Activated T-cell treated with anti-CD3 and anti-CD28 coated beads, Interleukin-2, amount 50 U/mL, for 24 hours (primary cell): ENCODE measurements at places on chromosomes 16 and 17.

GRCh38 chr17:10096596-10096995, 101.8 kb downstream of the GAS7 start:
- no peaks in the 10 kb centered on the region for H3K27me3 ChIP-seq
- H3K27ac ChIP-seq = no peak overlapping the region

GRCh38 chr17:37725601-37726146, 19.2 kb downstream of the HNF1B start:
- H3K27ac ChIP-seq = no peak overlapping the region
- no peaks in the 10 kb centered on the region for H3K4me1 ChIP-seq
- H3K4me3 ChIP-seq = no peak overlapping the region
- H3K36me3 ChIP-seq = no peaks in the 10 kb centered on the region
- H3K27me3 ChIP-seq = peaks cover 10% of the 10 kb centered on the region
- DNase-seq = no peak

DNA sequence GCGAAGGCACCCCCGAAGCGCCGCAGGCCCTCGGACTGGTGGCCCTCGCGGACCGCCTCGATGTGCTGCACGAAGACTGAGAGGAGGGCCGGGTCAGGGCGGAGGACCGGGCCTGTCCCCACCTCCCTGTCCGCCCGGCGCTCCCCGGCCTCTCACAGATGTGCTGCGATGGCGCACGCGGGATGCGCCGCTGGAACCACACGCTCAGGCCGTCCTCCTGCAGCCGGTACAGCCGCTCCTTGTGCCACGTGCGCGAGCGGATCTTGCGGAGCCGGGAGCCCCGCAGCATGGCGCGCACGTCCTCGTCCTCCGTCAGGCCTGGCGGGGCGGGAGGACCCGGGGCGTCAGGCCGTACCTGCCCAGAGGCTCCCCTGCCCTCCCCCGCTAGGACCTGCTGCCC, 11.3 kb downstream of the PLCD3 start:
- no peak overlapping the region for H3K4me3 ChIP-seq
- no peaks in the 10 kb centered on the region for H3K4me1 ChIP-seq
- H3K36me3 ChIP-seq = no peaks in the 10 kb centered on the region
- no peak overlapping the region for H3K27ac ChIP-seq

DNA sequence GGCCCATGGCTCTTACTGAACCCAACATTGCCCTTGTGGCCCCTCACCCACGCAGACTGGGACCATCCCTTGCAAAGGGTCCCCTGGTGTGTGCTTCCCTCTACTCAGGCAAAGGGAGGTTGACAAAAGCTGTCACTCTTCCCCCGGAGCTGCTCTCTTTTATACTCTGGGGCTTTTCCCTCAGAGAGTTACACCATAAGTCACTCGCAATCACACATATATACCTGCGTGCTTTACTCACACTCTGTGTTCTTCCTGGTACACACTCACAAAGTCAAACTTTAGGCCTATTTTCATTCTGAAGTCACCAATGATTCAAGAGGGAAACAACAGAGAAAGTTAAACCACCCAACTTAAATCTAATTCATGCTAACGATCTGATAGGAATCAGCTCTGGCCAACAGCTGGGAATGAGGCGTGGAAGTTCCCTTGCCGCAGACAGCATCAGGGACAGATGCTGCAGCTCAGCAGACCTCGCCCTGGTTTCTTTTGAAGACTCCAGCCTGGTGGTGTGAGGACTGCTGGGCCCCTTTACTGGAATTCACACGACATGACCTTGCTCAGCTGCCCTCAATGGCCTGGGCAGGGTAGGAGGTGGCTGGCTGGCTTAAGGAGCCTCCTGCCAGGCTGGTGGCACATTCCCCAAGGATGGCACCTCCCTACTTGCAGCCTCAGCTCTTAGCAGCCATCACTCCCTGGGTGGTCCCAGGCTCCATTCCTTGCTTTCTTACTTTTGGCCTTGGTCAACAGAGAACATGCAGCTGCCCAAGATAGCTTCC, 27.3 kb downstream of the HIC1 start:
- no peaks in the 10 kb centered on the region for H3K27me3 ChIP-seq
- peaks cover 50% of the 10 kb centered on the region for H3K4me1 ChIP-seq
- DNase-seq = no peak
- H3K27ac ChIP-seq = peak overlapping the region; percentile 72
- H3K36me3 ChIP-seq = peaks cover 89% of the 10 kb centered on the region

GRCh38 chr16:66858740-66859396, 14.7 kb downstream of the CA7 start:
- no peak overlapping the region for H3K4me3 ChIP-seq
- H3K27me3 ChIP-seq = no peaks in the 10 kb centered on the region
- H3K36me3 ChIP-seq = no peaks in the 10 kb centered on the region
- H3K27ac ChIP-seq = no peak overlapping the region

DNA sequence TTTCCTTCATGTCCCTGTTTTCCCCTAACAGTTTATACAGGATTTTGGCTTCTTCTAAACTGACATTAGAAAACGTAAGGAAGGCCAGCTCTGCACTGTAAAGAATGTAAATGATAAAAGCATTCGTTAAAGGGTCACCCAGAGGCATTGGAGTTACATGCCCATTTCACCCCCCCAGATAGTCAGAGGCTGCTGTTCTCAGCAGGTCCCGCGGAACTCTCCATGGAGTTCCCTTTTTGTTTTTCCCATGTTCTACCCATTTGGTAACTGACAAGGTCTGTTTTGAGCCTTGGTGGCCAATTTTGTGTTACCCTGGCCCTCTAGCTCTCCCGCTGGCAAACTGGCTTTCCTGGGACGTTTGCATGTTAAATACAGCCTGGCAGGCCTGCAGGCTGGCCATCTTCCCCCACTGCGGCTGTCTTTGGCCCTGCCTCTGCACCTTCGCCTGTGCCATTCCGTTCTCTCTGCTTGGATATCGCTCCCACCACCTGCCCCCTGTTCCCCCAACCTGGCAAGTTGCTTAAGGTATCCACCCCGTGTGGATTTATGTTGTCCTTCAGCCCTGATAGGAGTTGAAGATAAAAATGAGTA, 49.7 kb downstream of the EPN2 start:
- H3K4me3 ChIP-seq = no peak overlapping the region
- peaks cover 20% of the 10 kb centered on the region for H3K4me1 ChIP-seq
- H3K27me3 ChIP-seq = peaks cover 15% of the 10 kb centered on the region
- H3K36me3 ChIP-seq = peaks cover 4% of the 10 kb centered on the region

- H3K4me1 ChIP-seq = no peaks in the 10 kb centered on the region
- H3K4me3 ChIP-seq = no peak overlapping the region
- H3K36me3 ChIP-seq = peaks cover 15% of the 10 kb centered on the region
- H3K27ac ChIP-seq = no peak overlapping the region
Observed at GRCh38 chr16:70159355-70160348, 13.9 kb upstream of the CLEC18C start.

DNA sequence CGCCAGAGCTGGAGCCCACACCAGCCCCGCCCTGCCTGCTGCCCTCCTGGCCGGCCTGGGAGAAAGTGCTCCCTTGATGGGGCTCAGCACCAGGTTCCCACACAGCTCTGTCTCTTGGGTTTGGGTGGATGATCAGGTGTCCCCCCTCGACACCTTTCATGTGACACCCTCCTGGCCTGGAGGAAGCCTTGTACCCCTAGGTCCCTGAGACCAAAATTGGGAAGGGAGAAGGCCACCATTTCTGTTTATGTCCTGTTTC, 19.4 kb upstream of the PLLP start:
- no peaks in the 10 kb centered on the region for H3K36me3 ChIP-seq
- H3K4me3 ChIP-seq = no peak overlapping the region
- peaks cover 6% of the 10 kb centered on the region for H3K4me1 ChIP-seq
- no peak overlapping the region for H3K27ac ChIP-seq
- no peak for DNase-seq

- no peak for DNase-seq
- peaks cover 46% of the 10 kb centered on the region for H3K27me3 ChIP-seq
- no peaks in the 10 kb centered on the region for H3K4me1 ChIP-seq
- no peaks in the 10 kb centered on the region for H3K36me3 ChIP-seq
- no peak overlapping the region for H3K27ac ChIP-seq
Observed at GRCh38 chr16:23282568-23282967, 19.5 kb upstream of the SCNN1B start.

- H3K36me3 ChIP-seq = peaks cover 53% of the 10 kb centered on the region
- peak overlapping the region; percentile 92 for H3K27ac ChIP-seq
Observed at GRCh38 chr16:1781758-1782407, 488 bp downstream of the SPSB3 start.

DNA sequence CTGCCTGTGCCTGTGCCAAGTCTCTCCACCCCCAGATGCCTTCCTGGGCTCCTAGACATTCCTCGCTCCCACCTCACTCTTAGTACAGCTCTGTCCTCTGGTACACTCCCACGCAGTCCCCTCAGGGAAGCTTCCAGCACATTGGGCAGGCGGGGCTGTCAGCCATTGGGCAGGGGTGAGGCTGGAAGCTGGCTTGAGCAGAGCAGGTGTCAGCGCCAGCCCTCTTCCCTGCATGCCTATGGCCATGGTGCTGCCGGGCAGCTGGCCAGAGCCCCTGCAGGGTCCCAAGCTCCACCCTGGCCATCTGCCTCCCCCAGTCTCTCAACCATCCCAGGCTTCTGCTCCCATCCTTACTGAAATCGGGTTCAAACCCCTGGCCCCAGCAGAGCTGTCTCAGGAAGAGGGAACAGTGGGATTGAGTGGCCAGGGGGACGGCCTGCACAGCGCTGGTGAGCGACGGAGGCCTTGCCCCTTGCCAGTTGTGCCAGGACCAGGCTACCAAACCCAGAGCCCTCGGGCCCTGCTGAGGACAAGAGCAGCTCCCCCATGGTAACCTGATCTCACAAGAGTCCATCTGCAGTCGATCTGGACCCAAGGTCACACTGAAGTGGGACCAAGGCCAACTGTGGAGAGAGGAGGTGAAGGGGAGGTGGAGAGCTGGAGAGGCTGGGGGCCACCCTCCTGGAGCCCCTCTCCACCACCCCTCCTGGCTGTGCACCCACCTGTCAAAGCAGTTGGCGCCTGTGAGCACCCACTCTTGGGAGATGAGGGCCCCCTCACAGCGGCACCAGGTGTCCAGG, 2.4 kb upstream of the B9D1 start:
- H3K36me3 ChIP-seq = no peaks in the 10 kb centered on the region
- DNase-seq = no peak

GRCh38 chr17:14725729-14726128, 424.8 kb downstream of the HS3ST3B1 start:
- H3K4me3 ChIP-seq = no peak overlapping the region
- DNase-seq = no peak
- H3K27ac ChIP-seq = no peak overlapping the region
- H3K27me3 ChIP-seq = no peaks in the 10 kb centered on the region
- H3K4me1 ChIP-seq = no peaks in the 10 kb centered on the region
- H3K36me3 ChIP-seq = no peaks in the 10 kb centered on the region

DNA sequence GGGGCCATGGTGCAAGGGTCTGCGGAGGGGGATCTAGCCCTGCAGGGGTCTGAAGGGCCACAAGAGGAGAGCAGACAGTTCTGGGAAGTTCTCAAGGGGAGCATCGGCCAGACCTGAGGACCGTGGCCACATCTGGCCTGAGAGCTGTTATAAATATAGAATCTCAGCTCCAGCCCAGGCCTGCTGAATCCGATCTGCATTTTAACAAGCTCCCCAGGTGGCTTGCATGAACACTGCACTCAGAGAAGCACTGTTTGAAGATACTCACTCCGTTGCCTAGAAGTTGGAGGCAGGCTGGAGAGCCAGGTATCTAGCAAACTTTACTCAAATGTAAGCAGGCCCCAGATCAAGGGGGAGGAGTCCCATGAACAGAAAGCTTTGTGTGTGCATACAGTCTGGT, 61.3 kb downstream of the NKD1 start:
- H3K4me1 ChIP-seq = peaks cover 10% of the 10 kb centered on the region
- H3K36me3 ChIP-seq = no peaks in the 10 kb centered on the region
- DNase-seq = no peak

- H3K27ac ChIP-seq = peak overlapping the region; percentile 89
- H3K4me1 ChIP-seq = peaks cover 48% of the 10 kb centered on the region
- DNase-seq = no peak
- H3K4me3 ChIP-seq = peak overlapping the region; percentile 89
- H3K36me3 ChIP-seq = peaks cover 22% of the 10 kb centered on the region
Observed at GRCh38 chr17:4834681-4835020, 1.5 kb downstream of the MINK1 start.

- H3K27me3 ChIP-seq = no peaks in the 10 kb centered on the region
- no peaks in the 10 kb centered on the region for H3K4me1 ChIP-seq
- no peak overlapping the region for H3K4me3 ChIP-seq
- no peak overlapping the region for H3K27ac ChIP-seq
- DNase-seq = no peak
Observed at GRCh38 chr17:22703786-22704441, 1011.6 kb downstream of the KCNJ18 start.

GRCh38 chr17:75691801-75692626, 24.9 kb downstream of the SAP30BP start:
- peaks cover 50% of the 10 kb centered on the region for H3K4me1 ChIP-seq
- no peaks in the 10 kb centered on the region for H3K27me3 ChIP-seq
- no peak overlapping the region for H3K4me3 ChIP-seq
- H3K27ac ChIP-seq = peak overlapping the region; percentile 83
- peaks cover 92% of the 10 kb centered on the region for H3K36me3 ChIP-seq
- DNase-seq = no peak
